ENCODE measurements at places on chromosomes 11 and 22.
A peak's percentile ranks its signal among the peaks of the same experiment; 100 is the strongest.

DNA sequence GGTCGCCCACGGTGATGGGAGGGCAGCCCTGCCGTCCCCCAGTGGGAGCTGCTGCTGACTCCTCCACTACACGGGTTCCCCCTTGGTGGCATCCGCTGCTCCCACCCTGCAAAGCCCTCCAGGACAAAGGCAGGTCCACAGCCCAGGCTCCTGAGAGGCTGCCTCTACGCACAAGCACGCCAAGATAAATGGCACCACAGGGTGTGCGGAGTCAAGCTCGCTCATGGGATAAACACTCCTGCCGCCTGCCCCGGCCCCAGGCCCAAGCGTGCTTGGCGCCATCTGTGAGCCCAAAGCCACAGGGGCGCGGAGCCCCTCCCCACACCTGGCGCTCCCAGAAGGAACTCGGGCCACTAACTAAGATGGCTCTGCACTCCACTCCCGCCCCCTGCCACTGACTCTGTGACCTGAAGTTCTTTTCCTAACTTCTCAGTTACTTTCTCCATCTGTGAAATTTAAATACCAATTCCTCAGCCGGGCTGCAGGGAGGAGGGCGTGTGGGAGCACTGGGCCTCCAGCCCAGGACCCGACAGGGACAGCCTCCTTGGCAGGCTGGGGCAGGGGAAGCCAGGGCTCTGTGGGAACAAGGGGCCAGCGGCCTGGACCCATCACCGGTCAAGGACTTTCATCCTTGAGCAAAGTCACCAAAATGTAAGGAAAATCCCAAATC lies 14.9 kb downstream of the EHD1 start:
- DNase-seq: no peak

- DNase-seq: no peak
These were observed 55.0 kb downstream of the ARHGAP42 start for GRCh38 chr11:100741866-100742625.

DNA sequence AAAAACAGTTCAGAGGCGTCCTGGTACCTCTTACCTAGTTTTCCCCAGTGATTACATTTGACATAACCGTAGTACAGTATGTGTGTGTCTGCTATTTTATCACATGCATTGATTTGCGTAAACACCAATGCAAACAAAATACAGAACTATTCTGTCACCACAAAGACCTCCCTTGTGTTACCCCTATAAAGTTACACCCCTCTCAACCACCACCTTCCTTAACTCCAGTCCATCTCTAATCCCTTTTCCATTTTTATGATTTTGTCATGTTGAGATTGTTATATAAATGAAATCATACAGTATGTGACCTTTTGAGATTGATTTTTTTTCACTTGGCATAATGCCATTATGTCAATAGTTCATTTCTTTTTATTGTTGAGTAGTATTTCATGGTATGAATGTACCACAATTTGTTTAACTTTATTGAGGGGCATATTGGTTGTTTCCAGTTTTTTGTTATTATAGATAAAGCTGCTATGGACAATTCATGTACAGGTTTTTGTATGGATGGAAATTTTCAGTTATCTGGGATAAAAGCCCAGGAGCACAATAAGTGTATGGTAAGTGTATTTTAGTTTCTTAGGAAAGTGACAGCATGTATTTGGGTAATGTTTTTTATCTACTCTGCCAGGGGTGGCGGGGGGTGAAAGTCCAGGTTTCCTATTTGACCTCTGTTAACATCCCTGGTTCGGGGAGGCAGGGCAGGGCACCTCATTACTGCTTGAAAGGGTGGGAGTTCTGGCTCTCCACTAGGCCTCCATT lies 6.0 kb upstream of the SLC37A2 start:
- DNase-seq: no peak

GRCh38 chr11:7787239-7787638 lies 9.5 kb downstream of the OR5P2 start:
- DNase-seq: no peak

DNA sequence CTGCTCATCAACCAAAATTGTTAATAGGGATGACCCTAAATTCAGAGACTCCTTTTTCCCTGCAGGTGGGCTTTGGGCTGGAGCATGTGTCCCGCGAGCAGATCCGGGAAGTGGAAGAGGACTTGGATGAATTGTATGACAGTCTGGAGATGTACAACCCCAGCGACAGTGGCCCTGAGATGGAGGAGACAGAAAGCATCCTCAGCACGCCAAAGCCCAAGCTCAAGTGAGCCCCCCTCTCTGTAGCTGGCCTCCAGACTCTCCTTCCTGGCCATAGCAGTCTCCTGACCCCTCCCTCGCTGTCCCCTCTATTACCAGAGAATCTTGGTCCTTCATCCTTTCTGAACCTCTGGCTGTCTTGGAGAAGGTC lies 47.9 kb upstream of the RAB1B start:
- no peak for DNase-seq

- DNase-seq: no peak
These were observed at the start of gene ACTN3 for GRCh38 chr11:66546368-66546965. TSS of gene ACTN3 (plus strand) at chr11:66546903. CDS start at chr11:66546938, 35 bp downstream.

DNA sequence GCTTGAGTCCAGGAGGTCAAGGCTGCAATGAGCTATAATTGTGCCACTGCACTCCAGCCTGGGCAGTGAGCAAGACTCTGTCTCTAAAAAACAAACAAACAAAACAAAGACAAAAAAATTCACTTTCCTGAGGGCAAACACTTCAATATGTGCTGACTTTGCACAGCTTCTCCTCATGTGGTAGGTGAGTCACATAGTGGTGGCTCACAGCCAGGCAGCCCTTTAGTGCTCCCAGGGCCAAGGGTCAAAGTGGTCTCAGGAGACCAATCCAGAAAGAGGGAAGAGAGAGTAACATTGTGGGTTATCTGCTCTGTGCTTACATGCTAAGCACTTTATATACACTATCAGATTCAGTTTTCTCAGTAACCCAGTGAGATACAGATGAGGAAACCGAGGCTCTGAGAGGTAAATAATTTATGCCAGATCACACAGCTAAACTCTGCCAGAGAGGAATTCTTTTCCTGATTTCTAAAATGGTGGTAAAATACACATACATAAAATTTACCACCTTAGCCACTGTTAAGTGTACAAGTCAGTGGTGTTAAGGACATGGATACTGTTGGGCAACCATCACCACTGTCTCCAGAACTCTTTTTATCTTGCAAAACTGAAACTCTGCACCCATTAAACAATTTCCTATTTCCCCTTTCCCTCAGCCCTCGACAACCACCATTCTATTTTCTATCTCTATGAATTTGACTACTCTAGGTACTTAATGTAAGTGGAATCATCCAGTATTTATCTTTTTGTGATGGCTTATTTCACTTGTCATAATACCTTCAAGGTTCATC lies 231.7 kb upstream of the NARS2 start:
- DNase-seq: no peak

GRCh38 chr11:73784080-73784634 lies 3.5 kb upstream of the MRPL48 start:
- peak; percentile 29 for DNase-seq

Measured in GF-D8 (cell line).